AML-193 (cell line): ENCODE measurements at places on chromosomes 4 and X.

- DNase-seq: no peak
Measured at GRCh38 chr4:6939761-6940743, 30.4 kb downstream of the TBC1D14 start.

- DNase-seq: peak; percentile 81
Measured at GRCh38 chr4:2798399-2799223, 5.7 kb downstream of the SH3BP2 start.

DNA sequence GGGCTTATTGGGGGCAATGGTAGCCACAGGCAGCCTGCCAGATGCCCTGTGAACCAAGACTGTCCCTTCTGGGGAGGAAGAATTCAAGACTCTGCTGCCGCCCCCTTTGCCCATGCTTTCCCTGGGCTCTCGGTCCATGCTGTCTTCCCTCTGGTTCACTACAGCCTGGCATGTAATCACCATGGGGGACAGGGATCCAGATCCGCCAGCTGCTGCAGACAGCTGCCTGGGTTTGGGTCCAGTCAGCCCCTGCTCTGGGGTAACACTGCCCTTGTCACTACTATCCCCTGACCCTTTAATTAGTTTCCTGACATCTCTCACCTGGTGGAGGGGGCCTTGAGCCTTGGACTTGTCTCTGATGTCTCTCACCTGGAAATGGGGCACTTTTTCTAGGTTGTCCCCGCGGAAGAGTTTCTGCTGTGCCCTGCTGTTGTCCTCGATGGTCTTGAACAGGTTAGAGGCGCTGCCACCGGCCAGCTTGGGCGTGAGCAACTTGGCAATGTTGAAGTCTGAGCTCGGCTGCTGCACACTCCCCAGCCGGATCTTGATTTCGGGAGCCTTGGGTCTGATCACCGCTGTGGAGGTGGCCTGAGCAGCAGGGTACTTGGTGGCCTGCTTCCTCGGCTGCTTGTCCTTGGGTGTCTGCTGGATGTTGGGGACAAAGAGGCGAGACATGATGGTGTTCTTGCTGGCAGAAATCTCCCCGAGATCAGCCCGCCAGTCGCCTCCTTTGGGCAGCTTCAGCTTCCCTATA lies 6.4 kb downstream of the C4orf54 start:
- DNase-seq: no peak

- no peak for DNase-seq
Measured at GRCh38 chrX:118131336-118131735, 14.7 kb upstream of the KLHL13 start.

- DNase-seq: no peak
Measured at GRCh38 chr4:139266208-139266582, 13.8 kb downstream of the MGARP start.

GRCh38 chr4:108512615-108513505 lies 107.5 kb upstream of the RPL34 start:
- DNase-seq: no peak

DNA sequence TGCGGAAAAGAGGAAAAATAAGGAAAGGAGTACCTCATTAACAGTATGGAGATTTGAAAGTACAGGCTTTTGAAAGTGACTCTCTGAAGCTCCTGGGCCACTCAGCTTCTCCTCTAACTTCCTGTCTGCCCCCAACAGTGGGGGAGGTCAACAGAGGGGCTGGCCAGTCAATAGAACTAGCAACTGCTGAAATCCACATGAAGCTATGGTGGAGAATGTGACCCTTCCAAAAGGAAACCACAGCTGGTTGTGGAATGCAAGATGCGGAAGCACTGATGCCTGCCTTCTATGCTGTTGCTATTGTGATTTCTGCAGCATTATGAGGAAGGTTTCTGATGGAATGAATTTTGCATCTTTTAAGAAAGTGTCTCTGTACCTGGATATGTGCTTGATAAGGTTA lies 2.4 kb downstream of the CORIN start:
- DNase-seq: no peak

GRCh38 chr4:37988670-37989069 lies 28.5 kb downstream of the PTTG2 start:
- no peak for DNase-seq

GRCh38 chr4:4572821-4573220 lies 31.0 kb upstream of the STX18 start:
- no peak for DNase-seq

DNA sequence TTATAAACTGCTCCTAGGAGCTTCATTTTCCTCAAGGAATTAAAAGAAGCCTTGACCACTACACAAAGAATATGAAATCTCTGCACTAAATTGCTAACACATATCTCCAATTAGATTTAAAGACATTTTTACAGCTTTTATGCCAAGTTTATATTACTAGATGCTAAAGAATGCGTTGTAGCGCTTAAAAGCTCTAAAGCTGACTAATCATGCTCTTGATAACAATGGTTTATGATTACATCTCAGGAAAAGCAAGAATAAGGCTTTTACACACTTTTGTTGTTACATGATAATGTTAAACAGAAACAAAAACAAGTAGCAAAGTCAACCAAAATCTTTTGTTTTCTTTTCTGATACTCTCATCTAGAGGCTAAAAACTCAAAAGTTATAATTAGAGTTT lies 44.7 kb downstream of the SLC10A7 start:
- DNase-seq: no peak

- DNase-seq: no peak
Measured at GRCh38 chrX:115226929-115227328, 7.0 kb downstream of the LRCH2 start.

DNA sequence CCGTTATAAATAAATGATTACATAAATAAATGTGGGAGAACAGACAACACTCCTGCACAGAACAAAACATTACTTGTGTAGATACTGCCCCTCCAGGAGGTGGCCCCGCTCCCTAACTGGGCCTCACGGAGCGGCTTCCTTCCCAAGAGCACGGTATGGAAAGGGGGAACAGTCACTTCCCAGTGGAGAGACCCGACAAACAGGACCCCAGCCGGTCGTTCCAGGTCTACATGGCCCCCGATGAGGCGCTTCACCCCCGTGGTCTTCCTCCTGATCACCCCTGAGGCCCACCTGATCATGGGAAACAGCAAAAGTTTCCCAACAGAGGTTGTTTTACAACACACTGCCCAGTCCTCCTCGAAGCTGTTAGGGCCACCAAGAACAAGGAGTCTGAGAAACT lies 6.6 kb upstream of the SLC6A8 start:
- no peak for DNase-seq

- DNase-seq: no peak
Measured at GRCh38 chr4:53563824-53564223, 27.5 kb downstream of the LNX1 start.

GRCh38 chrX:48864210-48864609 lies 28.8 kb upstream of the PCSK1N start:
- DNase-seq: no peak

- no peak for DNase-seq
Measured at GRCh38 chr4:123217664-123218063, 178.9 kb upstream of the SPRY1 start.

- no peak for DNase-seq
Measured at GRCh38 chr4:112127803-112128202, 17.5 kb upstream of the FAM241A start.

DNA sequence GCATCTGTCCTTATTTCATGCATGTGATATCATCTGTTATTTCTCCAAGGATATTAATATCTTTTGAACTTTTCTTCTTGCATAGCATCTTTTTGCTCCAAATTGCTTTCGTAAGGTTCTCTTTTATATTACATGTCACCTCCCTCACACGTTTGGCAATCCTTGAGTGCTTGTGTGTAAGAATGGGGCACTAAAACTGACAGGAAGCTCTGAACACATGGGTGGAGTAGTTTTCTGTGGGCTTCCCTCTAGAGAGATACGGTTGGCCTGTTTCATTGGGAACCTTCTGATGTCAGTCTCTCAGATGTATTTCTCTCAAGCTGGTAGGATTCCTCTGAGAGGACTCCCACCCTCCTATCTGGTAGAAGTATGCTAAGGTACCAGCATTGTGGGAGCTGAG lies 223.0 kb downstream of the MID1 start:
- DNase-seq: peak; percentile 68

DNA sequence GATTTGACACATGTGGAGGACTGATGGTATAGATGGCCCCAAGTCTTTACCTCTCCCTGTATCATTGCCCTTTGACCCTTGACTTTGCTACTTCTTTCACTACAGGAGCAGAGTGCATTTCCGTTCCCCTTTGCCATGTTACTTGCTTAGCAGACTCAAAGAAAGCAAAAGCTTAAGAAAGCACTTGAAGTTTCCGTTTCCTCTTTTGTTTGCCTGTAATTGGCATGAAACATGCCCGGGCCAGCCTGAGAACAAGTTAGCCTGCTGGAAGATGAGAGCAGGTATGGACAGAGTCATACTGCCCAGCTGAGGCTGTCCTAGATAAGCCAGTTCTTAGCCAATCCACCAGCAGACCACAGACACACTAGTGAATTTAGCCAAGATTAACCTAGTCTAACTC lies 206.0 kb downstream of the BCOR start:
- DNase-seq: peak; percentile 22

GRCh38 chr4:137427411-137427810 lies 104.9 kb downstream of the PCDH18 start:
- no peak for DNase-seq

DNA sequence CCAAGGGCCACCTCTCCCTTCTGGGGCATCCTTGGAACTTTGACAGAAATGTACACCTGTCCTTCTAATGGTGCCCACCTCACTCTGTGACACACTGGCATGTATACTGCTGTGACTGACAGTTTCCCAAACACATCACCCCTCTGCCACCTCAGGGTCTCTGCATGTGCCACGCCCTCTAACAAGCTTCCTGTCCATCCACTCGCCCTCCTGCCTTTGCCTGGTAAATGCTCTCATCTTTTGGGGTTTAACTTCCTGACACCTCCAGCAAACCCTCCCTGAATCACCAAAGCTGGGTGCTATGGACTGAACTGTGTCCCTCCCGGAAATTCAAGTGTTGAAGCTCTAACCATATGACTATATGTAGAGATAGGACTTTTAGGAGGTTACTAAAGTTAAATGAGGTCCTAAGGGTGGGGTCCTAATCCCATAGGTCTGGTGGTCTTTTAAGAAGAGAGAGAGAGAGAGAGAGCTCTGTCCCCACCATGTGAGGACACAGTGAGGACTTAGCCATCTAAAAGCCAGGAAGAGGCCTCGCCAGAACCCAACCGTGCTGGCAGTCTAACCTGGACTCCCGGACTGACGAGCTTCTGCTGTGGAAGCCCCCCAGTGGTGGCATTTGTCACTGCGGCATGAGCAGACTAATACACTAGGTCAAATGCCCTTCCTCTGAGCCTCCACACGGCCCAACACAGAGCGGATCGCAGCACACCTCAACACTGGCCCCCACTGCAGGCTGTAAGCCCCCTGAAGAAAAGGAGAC lies 95.6 kb downstream of the AFAP1 start:
- peak; percentile 12 for DNase-seq

DNA sequence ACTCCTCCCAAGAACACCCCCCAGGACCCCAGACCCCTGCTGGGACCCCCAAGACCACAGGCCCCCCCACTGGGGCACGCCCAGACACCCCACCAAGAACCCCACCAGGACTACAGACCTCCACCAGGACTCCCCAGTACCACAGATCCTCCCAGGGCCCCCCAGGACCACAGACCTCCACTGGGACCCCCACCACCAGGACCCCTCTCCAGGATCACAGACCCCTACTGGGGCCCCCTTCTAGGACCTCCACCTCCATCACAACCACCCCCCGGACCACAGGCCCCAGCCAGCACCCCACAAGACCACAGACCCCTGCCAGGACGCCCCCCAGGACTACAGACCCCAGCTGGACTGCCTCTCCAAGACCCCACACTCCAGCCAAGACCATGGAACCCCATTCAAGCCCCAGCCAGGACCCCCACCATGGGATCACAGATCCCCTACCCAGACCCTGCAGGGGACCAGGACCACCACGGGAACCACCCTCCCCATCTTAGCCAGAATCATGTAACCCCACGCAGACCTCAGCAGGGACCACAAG lies 855 bp upstream of the DHRSX start:
- no peak for DNase-seq

DNA sequence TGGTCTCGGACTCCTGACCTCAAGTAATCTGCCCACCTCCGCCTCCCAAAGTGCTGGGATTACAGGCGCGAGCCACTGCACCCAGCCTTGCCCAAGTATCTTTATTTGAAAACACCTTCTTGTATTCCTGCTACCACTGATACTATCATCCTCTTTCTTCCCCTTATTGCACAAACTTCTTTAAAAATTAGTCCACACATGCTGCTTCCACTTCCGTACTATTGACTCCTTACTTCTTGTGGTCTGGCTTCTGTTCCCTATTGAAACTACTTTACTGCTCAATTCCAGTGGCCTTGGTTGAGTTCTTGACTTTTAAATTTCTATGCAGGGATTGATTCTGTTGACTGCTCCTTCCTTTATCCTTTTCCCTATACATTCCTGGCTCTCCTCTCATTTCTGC lies 38.8 kb downstream of the MTM1 start:
- DNase-seq: peak; percentile 75

GRCh38 chr4:141195095-141195707 lies 25.5 kb upstream of the ZNF330 start:
- no peak for DNase-seq

- no peak for DNase-seq
Measured at GRCh38 chr4:110622841-110623717, at the start of gene PITX2. TSS of gene PITX2 (minus strand) at chr4:110623077. CDS start at chr4:110622460, 617 bp downstream.

GRCh38 chrX:132059973-132060540 lies 37.0 kb downstream of the STK26 start:
- no peak for DNase-seq

DNA sequence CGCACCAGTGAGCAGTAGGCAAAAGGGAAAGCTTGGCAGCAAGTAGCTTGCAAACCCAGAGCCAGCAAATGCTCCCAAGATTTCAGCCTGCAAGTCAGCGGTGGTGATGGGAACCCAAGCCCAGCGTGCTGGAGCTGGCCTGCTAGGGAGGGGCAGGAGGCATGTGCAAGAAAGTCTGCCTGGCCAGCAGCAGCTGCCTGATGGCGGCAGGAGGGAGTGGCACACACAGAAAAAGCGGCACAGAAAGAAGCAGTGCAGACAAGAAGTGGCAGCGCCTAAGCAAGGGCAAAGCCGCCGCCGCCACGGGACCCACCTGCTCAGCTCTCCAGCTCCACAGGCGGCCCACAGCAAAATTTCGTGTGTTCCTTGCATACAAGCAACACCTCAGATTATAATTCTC lies 1206.5 kb upstream of the PABPC4L start:
- no peak for DNase-seq

DNA sequence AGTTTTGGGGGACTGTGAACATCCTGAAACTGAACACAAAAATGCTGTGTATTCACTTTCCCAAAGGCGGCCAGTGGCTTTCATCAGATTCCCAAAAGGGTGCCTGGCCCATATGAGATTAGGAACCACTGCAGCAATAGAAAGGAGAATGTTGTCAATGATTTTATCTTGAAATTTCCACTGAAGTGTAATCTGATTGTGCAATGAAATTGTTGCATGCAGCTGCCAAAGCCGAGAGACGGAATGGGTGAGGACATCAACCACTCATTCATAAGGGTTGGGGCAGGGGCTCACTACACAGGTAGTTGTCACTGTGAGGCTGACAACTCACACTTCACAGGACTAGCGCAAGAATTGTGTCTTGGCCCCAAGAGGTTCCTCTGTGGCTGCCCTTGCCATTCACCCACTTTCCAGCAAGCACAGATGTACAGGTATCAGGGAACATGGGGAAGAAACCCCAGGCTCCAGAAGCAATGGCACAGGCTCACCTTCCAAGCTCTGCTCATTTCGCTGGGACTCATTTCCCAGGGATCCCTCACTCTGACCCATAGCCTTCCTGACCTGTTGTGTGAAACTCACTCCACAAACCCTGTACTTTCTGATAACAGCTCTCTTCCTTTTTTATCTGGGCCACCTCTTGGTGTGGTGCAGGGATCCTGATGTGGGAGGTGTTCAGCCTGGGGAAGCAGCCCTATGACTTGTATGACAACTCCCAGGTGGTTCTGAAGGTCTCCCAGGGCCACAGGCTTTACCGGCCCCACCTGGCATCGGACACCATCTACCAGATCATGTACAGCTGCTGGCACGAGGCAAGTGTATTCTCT lies 48.8 kb downstream of the BMX start:
- DNase-seq: no peak
